ENCODE measurements at places on chromosomes 5 and 9. TPM values are rescaled to one million over a fixed set of nuclear protein-coding genes. Genes with fewer than 3 reads are reported as not detected.

PLAC8L1 gene
- 0.20 TPM for total RNA-seq

INSL6 gene
- total RNA-seq = not detected

CDC25C gene
- total RNA-seq = 11.9 TPM

LCN1 gene
- not detected for total RNA-seq

CCDC180 gene
- total RNA-seq = 1.8 TPM

TMEM215 gene
- not detected for total RNA-seq

GNPDA1 gene
- 47.4 TPM for total RNA-seq

POMT1 gene
- 17.8 TPM for total RNA-seq

HAVCR1 gene
- 0.37 TPM for total RNA-seq

AFAP1L1 gene
- 8.2 TPM for total RNA-seq

TSSK1B gene
- total RNA-seq = 0.20 TPM

FAM163B gene
- not detected for total RNA-seq

TIMD4 gene
- not detected for total RNA-seq

Measured in subcutaneous preadipocyte (primary cell).